ENCODE measurements at places on chromosomes 4 and X. TPM values are rescaled to one million over a fixed set of nuclear protein-coding genes. Genes with fewer than 3 reads are reported as not detected.

GPR119 gene
- not detected for total RNA-seq

CFAP99 gene
- total RNA-seq = not detected

PF4V1 gene
- total RNA-seq = 0.78 TPM

TCEAL2 gene
- not detected for total RNA-seq

DNA sequence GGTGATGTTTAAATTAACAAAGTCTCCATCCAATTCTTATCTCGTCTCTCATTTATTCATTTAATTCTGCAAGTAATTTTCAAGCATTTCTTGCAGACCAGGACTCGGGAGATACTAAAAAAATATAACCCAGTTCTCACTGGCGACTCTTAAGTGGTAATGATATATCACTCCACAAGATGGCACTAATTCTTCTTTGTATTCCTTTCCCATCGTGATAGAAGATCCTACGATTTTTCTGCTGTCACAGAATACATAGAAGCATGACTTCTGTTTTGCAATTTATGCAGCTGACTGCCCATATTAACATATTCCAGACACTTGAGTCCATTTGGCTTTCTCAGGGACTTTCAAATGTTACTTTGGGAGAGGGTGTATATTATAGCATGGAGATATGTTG is 64.0 kb upstream of the FGF13 start:
- no peak for DNase-seq

DNA sequence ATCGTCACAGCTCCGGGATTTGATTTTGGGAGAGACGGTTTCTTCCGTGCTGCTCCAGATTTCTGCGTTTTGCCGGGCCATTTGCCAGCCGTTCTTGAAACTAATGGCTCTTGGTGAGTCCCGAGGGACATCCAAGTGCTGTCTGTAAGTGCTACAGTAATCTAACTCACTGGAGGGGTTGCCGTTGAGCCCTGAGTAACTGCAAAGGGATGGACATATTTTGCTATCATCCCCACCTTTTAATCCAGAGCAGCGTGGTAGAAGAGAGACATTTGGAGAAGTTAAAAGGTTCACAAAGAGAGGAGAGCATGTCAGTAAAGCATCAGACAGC is 88.9 kb upstream of the PDLIM3 start:
- DNase-seq = no peak

CCDC160 gene
- 2.0 TPM for total RNA-seq

DNA sequence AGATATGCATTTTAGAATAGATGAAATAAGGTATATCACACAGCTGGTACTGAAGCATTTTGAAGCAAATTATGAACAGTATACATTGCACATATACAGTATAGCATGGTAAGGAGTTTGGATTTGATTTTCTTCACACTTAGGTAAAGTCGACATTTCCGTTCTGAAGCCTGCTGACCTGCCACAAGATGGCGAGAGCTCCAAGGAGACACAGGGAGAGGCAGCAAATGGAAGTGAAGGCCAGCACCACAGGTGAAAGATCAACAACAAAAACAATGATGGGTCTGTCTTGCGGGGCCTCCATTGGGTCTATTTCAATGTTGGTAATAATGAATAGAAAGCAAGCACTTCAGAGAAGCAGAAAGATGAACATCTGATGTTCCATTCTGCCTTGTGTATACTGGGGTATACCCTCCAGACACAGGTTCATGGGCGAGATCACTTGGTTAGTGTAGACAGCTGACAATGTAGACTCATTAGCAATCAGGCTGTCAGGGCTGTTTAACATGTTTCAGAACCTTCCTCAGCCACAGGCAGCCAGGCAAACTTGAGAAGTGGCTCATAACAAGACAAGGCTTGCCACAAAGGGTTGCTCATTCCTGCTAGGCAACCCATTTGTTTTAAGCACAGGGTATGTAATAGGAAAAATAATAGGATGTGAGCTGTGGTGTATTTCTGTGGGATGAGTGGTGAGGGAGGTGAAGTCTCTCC is 21.4 kb upstream of the NOX1 start:
- DNase-seq = no peak

DNA sequence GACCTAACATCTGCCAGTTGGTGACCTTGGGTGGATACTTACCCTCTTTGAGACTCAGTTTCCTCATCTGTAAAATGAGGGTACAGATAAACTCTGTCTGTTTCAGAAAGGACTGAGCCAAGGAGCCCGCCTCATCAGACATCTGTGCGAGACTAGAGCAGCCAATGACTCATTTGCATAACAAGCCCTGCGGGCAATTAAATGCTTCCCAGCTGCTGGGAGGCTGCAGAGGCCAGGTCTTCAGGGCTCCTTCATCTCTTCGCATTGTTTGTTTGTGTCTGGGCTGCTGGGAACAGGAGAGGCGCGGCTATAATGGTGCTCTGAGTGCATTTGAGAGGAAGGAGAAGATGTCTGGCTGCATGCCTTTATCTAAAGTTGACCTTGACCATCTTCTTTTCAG is 85.0 kb downstream of the ADRA2C start:
- no peak for DNase-seq

- no peak for DNase-seq
Measured at GRCh38 chr4:23058165-23058776, 365.5 kb downstream of the GBA3 start.

Data from osteocyte (in vitro differentiated cells).